Central memory CD4-positive, alpha-beta T cell (primary cell): ENCODE measurements at places on chromosomes 5 and 9.

- DNase-seq: no peak
Observed at GRCh38 chr5:170355601-170356098, 33.5 kb downstream of the KCNMB1 start.

DNA sequence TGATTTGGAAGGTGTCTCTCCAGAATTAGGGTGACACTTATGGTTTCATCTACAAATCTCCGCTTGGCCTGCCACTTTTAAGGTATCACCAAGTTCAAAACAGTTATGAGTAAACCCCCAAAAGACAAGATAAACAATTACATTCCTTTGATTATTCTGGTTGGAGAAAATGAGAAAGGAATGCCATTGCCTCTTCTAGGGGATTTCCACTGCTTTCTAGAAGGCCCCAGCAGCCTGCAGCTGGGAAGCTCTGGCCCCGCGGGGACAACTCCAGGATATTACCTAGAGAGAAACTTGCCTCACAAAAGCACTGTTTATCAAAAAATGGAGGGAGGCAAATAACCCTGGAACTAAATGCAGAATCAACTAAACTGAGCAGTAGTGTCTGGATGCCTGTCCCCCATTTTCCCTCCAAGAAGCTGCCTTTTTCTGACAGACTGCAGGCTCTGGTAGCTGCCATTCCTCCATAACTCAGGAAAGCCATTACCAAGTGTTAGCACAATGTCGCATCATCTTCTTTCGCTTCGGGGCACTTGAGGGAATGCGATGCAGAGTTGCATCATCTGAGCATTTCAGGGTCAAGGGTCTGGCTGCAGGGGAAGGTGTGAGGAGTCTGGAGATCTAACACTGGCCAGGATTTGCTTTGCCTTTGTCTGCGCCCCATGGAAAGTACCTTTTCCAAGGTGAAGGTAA, 71.5 kb upstream of the PLPP6 start:
- no peak for DNase-seq

- no peak for DNase-seq
Observed at GRCh38 chr5:165130656-165131055, 1625.2 kb downstream of the MAT2B start.

DNA sequence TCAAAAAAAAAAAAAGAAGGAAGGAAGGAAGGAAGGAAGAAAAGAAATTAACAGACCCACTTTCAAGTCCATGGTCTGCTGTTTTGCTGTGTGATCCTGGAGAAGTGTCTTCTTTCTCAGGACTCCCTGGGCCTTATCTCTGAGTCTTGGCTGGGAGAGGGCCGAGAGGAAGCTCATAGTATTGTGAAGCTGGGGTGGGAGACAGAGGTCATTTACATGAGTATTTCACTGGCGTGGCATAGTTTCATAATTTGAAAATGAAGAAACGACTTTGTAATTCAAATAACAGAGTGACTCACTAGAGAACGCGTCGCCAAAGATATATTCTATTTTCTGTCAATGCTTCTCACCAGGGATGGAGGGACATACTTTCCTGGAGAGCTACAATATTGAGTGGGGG, 2.4 kb upstream of the C9orf50 start:
- DNase-seq: no peak

- DNase-seq: no peak
Observed at GRCh38 chr5:178213003-178213461, 8.7 kb downstream of the HNRNPAB start.

DNA sequence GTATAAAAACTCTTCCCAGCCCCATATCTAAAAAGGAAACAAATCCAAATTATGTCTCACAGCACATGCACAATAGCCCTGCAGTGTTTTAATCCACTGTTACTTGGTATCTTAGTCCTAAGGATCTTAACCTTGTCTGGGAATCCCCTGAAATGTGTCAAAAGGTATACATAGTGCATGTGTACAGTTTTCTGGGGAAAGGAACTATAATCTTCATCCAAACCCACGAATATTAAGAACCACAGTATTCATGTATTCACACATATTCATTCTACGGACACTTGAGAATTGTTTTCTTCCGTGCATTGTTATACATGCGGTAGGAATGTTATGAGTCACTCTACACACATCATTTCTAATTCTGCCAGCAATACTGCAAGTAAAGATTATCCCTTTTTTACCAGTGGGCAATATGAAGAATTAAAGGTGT, 47.8 kb upstream of the SNX2 start:
- DNase-seq: no peak

GRCh38 chr5:53777864-53778618, 217.6 kb downstream of the NDUFS4 start:
- DNase-seq: no peak

- no peak for DNase-seq
Observed at GRCh38 chr5:140041492-140042392, 1.4 kb downstream of the NRG2 start.

DNA sequence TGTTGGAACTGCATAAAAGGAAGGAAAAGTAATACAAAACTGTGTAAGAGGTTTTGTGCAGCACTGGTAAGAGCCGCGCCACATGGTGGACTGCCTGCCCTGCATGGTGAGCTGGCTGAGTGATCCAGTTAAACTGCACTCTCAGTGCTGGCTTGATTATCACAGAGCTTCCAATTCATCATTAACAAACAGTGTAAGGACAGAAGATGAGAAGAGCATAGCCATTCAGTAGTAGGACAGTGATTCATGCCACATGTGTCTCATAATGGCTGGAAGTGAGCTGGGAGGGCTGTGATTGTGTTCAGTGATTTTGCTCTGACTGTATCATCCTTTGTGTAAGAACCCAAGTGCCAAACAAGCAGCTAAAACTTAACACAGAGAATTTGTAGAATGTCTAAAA, 14.1 kb downstream of the ASPN start:
- DNase-seq: no peak

- DNase-seq: no peak
Observed at GRCh38 chr5:126615286-126615685, 14.5 kb downstream of the PHAX start.

DNA sequence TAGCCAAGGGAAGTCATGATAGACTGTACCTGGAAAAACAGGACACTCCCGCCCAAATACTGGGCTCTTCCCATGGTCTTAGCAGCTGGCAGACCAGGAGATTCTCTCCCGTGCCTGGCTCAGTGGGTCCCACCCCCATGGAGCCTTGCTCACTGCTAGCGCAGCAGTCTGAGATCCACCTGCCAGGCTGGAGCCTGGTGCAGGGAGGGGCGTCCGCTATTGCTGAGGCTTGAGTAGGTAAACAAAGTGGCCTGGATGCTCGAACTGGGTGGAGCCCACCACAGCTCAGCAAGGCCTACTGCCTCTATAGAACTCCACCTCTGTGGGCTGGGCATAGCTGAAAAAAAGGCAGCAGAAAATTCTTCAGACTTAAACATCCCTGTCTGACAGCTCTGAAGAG, 10.1 kb upstream of the THG1L start:
- DNase-seq: no peak

GRCh38 chr5:134432174-134432573, 20.5 kb upstream of the CDKN2AIPNL start:
- DNase-seq: no peak

- no peak for DNase-seq
Observed at GRCh38 chr5:133848341-133848811, 120.0 kb downstream of the C5orf15 start.

DNA sequence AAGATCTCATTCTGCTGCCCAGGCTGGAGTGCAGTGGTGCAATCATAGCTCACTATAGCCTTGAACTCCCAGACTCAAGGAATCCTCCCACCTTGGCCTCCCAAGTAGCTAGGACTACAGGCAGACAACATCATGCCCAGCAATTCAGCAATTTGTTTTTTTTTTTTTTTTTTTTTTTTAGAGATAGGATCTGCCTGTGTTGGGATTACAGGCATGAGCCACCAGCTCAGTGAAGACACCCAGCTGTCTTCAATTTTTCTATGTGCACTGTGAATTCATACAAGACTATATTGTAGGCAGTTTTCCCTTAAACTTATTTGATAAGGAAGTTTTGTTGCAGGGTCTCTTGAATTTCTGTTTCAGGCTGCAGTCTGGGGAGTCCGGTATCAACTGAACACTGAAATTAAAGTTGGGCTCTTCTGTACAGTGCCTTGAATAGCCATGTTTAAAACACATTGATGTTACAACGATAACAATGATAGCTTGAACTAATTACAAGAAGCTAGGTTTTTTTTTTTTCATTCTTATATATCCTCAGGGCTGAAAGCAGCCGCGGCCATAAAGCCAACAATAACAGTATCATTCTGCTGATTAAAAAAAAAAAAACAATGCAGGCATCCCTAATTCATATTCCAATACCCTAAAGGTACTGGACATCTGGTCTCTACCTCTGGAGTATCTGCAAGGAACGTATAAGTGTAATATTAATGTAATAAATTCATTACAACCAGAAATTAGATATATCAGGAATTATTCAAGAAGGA, 63.5 kb downstream of the MPDZ start:
- DNase-seq: no peak

DNA sequence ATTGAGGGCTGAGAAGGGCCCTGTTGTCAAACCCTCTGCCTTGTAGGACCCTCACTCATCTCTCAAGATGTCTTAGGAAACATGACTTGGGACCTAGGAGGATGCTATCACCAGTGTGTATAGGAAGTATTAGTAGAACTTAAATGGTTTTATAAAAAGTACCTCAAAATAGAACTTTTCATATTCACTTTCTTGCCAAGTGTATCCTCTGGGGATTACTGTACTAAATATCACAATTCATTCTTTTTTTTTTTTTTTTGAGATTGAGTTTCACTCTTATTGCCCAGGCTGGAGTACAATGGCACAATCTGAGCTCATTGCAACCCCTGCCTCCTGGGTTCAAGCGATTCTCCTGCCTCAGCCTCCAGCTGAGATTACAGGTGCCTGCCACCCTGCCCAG, 56.2 kb downstream of the ARHGEF28 start:
- no peak for DNase-seq

DNA sequence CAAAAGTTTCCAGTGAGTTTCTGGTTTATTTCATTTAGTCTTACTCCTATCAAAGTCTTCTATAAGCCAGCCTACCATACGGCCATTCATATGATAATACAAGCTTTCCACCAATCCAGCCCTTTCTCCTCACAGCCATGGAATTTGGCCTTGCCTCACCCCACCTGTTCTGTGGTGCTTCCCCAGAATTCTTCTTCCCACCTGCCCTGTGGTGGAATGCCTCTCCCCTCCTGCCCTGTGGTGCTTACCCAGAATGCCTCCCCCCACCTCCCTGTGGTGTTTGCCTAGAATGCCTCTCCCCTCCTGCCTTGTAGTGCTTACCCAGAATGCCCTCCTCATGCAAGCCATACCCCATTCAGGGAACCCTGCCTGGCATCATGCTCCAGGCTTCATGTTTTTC, 90.3 kb upstream of the APC start:
- DNase-seq: no peak

DNA sequence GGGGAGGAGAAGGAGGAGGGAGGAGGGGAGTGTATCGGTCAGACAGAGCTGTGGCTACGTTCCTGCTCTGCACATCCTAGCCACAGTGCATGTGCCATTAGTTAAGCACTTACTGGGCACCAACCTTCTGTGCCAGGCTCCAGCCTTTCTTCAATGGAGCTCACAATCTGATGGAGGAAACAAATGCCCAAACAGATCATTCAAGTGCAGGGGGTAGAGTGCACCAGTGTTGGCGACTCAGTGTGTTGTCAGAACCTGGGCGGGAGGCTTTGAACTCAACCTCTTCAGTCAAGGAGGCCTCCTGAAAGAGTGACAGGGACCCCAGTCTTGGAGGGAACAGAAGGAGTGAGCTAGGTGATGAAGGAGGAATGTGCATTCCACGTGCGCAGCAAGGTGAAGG, 51.9 kb upstream of the SHB start:
- no peak for DNase-seq

- DNase-seq: no peak
Observed at GRCh38 chr5:6692906-6693305, 20.3 kb upstream of the TENT4A start.

DNA sequence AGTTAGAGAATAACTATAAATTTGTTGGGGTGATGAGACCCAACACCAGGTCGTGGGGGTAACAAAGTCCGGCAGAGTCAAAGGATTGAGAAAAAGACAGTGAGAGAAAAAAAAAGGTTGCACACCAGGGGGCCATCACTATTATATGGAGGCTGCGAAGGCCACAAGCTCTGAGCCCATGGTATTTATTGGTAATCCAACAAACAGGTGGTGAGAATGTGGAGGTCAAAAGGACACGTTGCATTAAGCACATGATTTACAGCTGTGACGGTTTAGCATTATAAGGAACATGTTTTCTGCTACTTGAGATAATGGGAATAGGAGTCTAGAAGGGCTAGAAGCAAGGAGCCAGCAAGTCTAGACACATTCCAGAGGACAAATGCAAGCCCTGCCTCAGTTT, 2202.2 kb upstream of the C9orf72 start:
- DNase-seq: no peak

GRCh38 chr9:128168731-128169308, 8.8 kb downstream of the BBLN start:
- DNase-seq: no peak

GRCh38 chr9:21434202-21435014, 5.8 kb upstream of the IFNA1 start:
- peak; percentile 35 for DNase-seq

GRCh38 chr5:17992291-17992690, 358.0 kb downstream of the TAF11L14 start:
- DNase-seq: no peak

GRCh38 chr5:157651623-157652376, 438 bp downstream of the SOX30 start:
- DNase-seq: peak; percentile 86

- no peak for DNase-seq
Observed at GRCh38 chr9:130987738-130988399, 21.1 kb upstream of the LAMC3 start.

- DNase-seq: no peak
Observed at GRCh38 chr5:166370928-166371690, 1920.3 kb upstream of the WWC1 start.

GRCh38 chr9:71637375-71637774, 130.9 kb downstream of the CEMIP2 start:
- DNase-seq: no peak

DNA sequence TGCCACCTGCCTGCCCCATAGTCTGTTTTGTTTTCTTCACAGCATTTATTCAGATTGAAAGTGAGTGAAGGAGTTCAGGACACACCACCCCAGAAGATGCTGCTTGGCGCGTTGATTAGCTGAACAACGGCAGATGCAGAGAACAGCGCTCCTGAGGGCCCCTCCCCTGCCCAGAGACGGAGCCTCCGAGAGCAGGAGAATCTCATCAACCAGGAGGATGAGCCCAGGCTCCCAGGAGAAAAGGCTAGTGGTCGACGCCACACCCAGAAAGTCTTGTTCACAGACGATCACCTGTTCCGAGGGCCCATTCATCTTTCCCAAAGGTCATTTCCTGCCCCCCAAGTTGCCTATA, 180.4 kb upstream of the PPP1R26 start:
- no peak for DNase-seq

DNA sequence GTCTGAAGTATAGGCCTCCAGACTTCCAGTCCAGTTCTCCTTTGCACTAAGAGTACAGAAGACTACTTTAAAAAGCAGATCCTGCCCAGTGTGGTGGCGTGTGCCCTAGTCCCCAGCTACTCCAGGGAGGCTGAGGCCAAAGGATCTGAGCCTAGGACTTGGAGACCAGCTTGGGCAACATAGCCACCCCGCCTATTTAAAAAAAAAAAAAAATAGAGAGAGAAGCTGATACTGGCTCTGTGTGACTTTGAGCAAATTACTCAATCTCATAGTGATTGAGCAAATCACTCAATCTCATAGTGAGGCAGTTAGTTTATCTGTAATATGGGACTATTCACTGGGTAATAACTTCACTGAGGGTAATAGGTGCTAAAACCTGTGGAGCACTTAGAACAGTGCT, 43.6 kb upstream of the KDM4C start:
- DNase-seq: no peak

- DNase-seq: no peak
Observed at GRCh38 chr9:87880116-87880515, 2.6 kb upstream of the SPATA31E1 start.

GRCh38 chr9:124198948-124199347, 58.8 kb upstream of the NEK6 start:
- no peak for DNase-seq
